ENCODE measurements at places on chromosomes 1 and 21. TPM values are rescaled to one million over a fixed set of nuclear protein-coding genes. Genes with fewer than 3 reads are reported as not detected.

DNA sequence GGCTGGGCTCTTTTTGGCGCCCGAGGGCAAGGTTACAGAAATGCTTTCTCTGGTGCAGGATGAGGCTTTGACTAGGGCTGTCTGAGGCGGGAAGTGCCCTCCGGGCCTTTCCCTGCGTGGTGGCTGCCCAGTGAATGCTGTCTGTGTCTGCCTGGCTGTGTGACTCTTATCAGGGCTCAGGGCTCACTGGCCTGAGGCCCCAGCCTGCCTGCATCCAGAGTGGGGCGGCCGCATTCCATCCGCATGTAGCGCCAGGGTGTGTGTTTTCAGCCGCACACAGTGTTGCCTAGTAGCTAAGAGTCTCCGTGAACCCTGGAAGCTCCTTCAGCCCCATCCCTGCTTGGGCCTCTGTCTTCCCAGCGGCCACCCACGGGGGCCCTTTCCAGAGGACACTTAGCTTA lies 59.1 kb downstream of the FAAP20 start:
- peak; percentile 79 for DNase-seq

GRCh38 chr1:227718932-227719331 lies 16.2 kb downstream of the JMJD4 start:
- DNase-seq: no peak

- no peak for DNase-seq
Measured at GRCh38 chr1:84869720-84870119, 23.3 kb downstream of the LPAR3 start.

GRCh38 chr1:246680696-246681130 lies 43.5 kb upstream of the SCCPDH start:
- DNase-seq: no peak

GRCh38 chr1:29284961-29285560 lies 48.7 kb downstream of the PTPRU start:
- DNase-seq: no peak

- no peak for DNase-seq
Measured at GRCh38 chr1:119679223-119679622, 31.2 kb upstream of the ZNF697 start.

GRCh38 chr1:234554218-234554697 lies 55.7 kb downstream of the IRF2BP2 start:
- no peak for DNase-seq

- no peak for DNase-seq
Measured at GRCh38 chr1:94675373-94675772, 133.8 kb upstream of the F3 start.

DNA sequence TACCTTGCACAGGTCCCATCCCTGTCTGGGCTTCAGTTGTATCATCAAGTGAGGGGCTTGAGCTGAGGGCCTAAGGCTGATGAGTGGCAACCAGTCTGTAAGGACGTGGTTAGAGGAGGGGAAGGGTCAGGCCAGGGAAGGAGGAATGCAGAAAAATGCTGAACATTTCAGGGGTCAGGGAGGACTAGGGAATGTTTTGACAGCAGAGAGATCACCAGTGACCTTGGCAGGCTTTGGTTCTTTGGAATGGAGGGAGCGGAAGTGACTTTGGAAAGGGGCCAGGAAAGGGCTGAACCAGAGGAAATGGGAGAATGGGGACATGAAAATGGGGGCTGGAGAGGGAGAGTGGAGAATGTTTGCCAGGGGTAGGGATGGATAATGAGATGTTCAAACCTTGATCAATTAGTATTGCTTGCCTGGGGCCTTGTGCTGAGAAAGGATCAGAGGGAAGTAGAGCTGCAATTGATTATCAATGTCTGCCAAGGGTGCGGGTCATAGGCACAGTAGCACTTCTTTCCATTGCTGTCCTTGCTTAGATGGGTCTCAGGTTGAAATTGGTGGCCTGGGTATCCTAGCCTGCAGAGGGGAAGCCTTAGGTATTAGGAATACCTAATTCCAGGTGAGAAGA lies 7.4 kb downstream of the LDLRAP1 start:
- DNase-seq: no peak

DNA sequence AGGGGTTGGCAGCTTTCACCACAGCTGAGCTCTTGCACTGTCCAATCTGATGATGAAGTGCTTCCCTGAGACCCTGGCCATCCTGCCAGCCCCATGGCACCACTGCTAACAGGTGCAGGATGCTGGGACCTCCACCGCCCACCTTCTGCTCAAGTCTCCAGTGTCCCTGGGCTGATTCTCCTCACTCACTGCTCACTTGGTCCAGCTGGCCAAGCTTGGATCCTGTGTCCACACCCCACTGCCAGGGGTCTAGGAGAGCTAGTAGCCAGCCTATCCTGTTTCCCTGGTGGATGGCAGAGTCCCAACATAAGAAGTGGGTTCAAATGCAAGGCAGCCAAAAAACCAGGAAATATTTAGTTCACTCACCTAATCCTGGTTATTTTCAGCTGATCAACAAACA lies 217.2 kb upstream of the IRF2BP2 start:
- DNase-seq: no peak

DNA sequence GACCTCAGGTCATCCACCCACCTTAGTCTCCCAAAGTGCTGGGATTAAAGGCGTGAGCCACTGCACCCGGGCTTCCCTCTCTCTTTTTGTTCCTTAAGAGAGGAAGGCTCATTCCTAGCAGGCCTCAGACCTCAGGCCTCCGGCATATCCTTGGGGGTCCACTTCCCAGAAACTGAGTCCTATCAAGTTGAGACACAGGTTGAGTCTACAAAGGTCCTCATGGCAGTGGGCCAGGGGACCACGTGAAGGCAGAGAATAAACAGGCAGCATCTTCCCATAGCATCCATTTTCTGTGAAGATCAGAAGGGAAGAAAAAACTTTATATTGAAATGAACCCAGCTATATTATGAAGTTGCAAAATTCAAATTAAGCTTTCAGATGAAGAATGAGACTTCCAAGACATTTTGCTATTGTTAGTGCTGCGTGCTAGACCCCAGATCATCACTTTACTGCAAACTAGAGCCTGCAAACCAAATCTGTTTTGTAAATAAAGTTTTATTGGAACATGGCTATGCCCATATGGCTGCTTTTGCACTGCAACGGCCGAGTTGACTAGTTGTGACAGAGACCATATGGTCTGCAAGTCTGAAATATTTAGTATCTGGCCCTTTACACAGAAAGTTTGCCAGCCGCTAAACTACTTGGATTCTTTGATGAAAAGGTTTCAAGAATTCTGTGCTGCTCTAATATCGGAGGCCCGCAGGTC lies 3.5 kb upstream of the CELA2A start:
- DNase-seq: no peak

DNA sequence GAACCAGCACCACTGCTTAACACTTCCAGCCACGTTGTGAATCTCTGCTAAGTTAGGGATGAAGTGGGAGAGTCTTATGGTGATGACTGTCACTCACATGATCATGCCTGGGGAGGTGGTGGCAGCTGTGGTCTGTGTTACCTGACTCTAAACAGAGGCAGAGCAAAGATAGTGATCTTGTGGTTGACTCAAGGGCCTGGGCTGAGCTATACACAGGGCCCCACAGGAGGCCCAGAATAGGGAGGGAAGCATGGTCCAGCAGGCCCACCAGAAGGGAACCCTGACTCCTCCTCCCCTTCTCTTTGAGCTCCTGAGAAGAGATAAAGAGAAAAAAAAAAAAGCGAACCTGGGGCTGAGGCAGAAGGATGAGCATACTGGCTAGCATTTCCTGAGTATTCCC lies 55.0 kb downstream of the PLXNA2 start:
- no peak for DNase-seq

DNA sequence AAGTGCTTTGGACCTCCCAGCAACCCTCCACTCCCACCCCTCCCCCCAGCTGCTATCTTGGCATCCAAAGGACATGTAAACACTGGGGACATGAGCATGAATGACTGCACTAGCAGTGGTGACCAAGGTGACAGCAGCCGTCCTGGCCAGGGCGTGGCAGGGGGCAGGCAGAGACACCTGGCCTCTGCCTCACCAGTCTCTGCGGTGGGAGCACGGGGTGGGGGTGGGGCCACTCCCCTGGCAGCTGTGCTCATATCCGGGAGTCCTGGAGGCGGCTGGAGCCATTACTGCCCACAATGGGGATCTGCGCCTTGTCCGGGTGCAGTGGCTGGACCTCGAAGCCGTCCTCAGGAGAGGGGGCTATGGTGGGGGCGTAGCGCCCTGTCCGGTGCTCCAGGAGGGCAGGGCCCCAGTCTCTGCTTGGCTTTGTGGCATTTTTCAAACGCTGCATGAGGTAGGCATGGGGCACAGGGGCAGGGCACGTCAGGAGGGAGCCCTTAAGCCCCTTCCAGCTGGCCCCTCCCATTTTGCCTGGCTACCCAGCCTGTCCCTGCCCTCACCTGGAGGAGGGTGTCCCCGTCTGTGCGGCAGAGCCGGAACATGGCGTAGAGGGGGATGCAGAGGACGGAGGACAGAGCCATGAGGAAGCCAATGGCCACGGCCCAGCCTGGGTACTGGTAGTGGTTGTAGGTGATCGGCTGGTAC lies 6.0 kb downstream of the CCDC24 start:
- no peak for DNase-seq

- DNase-seq: no peak
Measured at GRCh38 chr1:163399001-163399400, 77.2 kb downstream of the NUF2 start.

- no peak for DNase-seq
Measured at GRCh38 chr1:97192872-97193572, 471.4 kb downstream of the PTBP2 start.

DNA sequence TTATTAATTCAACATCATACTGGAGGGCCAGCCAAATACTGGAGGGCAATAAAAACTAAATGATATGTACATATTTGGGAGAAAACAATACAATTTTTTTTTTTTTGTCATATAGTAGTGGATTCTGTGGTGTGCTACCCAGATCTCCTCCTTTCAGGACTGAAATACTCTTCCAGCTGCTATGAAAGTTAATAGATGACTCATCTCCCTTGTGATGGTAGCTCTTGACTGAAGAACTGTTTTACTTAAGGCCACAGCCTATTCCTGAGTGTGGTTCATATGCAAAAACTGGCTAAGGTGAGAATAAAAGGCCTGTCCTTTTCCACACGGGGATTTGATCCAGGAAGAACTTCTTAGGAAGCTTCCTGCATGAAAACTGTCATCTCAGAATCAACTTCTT lies 307.9 kb downstream of the HLX start:
- DNase-seq: no peak

GRCh38 chr1:185441605-185442004 lies 124.6 kb upstream of the IVNS1ABP start:
- DNase-seq: no peak

- no peak for DNase-seq
Measured at GRCh38 chr21:32962268-32962667, 63.5 kb upstream of the OLIG2 start.

- DNase-seq: no peak
Measured at GRCh38 chr1:164774413-164774812, 215.4 kb downstream of the PBX1 start.

DNA sequence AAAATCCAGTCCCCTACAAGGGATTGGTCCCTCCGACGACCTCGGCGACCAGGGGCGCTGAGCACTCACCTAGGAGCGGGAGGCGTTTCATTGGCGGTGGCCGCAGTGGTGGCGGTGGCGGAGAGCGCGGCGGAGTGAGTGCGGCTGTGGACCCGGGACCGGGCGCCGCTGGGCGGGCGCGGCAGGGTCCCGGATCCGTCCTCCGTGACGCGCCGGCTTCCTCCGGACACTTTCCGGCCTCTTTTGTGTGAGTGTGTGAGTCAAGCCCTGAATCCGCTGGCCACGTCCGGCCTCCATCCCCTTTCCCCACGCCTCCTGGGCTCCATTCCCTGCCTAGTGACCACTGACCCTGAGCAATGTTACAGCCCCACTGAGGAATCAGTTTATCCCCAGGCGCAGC lies at the start of gene ADGRL4:
Gene ADGRL4 (minus strand): TSS at position 167 of the 400 bp plus-strand sequence. CDS start 76 bp downstream, at position 91.
- DNase-seq: peak; percentile 57

DNA sequence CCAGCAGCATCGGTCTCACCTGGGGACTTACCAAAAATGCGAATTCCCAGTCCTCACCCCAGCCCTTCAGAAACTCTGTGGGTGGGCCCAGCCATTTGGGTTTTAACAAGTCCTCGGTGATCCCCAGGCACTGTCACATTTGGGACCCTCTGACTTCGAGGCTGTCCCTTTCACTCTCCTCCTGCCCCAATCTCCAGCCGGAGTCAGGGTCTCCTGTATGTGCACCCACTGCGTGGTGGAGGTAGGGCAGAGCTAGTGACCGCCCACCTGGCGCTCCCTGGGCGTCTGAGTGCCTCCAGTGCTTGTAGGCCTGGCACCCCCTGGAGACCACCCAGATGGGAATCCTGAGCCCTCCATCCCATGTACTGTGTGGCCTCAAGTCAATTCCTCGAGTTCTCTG lies 31.1 kb downstream of the EPHA8 start:
- DNase-seq: no peak

DNA sequence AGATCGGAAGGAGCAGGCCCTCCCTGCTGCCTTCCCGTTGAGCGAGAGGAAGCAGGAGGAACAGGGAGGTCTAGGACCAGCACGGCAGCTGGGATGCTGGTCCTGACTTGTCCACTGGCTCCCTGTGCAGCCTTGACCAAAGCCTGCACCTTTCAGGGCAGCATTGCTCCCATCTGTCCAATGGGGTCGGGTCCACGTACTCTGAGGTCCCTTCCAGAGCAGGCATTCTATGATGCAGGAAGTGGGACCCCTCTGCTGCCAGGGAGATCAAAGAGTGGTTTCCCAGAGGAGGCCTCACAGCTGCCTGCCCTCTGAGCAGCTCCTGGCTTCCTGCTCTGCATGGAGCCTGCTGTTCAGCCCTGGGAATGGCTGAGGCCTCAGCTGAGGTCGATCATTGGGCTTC lies 21.7 kb upstream of the ZNF362 start:
- DNase-seq: no peak

Gene TCHHL1
- total RNA-seq: not detected

Gene SAMSN1
- total RNA-seq: 1.0 TPM

Gene FGR
- total RNA-seq: 4.1 TPM

Gene ST6GALNAC3
- total RNA-seq: 2.8 TPM

Gene GBP6
- total RNA-seq: 0.12 TPM

Gene MR1
- 2.9 TPM for total RNA-seq

Gene AKNAD1
- total RNA-seq: not detected

Gene PROX1
- 105 TPM for total RNA-seq

Gene SLC30A2
- 9.7 TPM for total RNA-seq

Gene SELL
- total RNA-seq: 8.1 TPM

Gene LCE6A
- total RNA-seq: not detected

Gene TNNT2
- 7,650 TPM for total RNA-seq

Gene ERICH3
- not detected for total RNA-seq

Gene FAM78B
- total RNA-seq: 2.3 TPM

Measured in heart right ventricle (tissue), 16 donors.